ENCODE measurements at places on chromosomes 11 and 22.

GRCh38 chr11:36126678-36127077 lies 162.5 kb downstream of the COMMD9 start:
- no peak for DNase-seq

DNA sequence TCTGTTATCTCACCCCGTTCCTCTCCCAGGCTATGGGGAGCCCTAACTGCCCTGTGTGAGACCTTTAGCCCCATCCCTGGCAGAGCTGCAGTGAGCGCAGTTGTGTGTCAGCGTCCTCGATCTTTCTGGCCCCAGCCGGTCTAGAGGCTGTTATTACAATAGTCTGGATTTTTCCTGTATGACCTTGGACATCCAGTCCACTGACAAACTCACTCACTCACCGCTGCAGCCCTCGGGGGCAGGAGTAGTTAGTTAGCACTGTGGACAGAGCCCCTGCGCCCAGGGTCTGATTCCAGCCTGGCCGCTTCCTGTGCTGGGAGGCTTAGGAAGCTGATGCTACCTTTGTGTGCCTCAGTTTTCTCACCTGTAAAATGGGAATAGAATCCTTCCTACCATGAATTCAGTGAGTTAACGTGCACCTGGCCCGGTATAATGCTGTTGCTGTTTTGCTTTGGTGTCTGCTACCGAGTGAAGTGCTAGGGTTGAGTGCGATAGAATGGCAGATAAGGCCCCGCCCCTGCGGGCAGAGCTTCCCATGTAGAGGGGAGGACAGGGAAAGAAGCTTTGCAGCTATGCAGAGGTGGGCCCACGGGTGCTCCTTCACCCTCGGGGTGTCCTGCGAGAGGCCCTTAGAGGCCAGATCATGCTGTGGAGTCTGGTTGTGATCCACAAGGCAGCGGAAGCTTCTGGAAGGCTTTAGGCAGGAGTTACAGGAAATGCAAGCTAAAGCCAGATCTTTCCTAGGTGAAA lies 3.0 kb downstream of the LRP5 start:
- DNase-seq, result no peak

DNA sequence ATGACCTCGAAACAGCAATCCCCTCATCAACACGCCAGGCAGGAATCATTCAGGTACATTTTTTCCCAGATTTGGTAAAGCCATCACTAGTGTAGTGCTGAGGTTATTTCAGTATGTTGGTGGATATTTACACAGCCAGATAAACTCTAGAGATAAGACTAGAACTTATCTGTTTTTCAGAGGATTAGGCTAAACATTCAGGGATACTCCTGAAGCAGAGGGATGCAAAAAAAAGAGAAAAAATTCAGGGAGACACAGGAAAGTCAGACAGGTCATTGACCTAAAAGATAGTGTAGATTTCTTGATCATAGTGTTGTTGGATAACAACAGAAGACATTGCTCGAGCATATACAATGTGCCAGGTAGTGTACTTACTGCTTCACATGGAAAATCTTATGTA lies 93.2 kb downstream of the ATM start:
- DNase-seq, result no peak

GRCh38 chr11:130738611-130739010 lies 177.7 kb downstream of the SNX19 start:
- no peak for DNase-seq

DNA sequence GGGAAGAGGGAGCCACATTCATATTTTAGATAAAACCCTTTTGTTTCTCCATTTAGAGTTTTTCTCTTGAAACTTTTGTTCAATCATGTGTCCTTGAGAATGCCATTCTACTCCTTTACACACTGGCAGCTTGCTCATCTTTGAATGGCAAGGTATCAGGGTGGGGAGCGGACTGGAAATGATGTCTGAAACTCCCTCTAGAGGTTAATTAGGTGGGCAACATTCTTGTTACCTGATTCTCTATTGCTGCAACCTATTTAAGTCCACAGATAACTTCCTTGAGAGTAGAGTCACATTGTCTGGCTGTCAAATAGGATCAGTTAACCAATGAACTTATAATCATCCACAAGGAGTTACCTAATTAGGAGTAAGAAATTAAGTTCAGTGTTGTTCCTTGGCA lies 533.6 kb upstream of the API5 start:
- no peak for DNase-seq

GRCh38 chr22:37623075-37624016 lies 14.7 kb downstream of the GGA1 start:
- DNase-seq, result peak; percentile 78

GRCh38 chr11:35933320-35933871 lies 10.5 kb upstream of the LDLRAD3 start:
- no peak for DNase-seq

DNA sequence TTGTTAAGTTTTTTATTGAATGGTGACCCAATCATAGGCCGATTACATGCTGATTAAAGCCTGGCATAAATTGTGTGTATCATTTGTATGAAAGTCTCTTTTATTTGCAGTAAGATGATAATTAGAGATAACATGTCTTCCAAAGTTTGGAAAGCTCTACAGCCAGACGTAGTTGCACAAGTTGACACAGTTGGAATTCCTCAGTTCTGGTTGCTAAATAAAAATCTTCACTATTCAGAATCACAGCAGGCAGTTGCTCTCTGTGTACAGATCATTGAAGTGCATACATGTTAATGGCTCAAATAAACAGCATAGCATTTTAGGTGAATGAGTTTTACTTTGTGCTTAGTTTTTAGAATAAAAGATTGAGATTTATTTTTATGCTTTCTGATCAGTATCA lies 69.5 kb downstream of the ARHGAP42 start:
- DNase-seq, result no peak

DNA sequence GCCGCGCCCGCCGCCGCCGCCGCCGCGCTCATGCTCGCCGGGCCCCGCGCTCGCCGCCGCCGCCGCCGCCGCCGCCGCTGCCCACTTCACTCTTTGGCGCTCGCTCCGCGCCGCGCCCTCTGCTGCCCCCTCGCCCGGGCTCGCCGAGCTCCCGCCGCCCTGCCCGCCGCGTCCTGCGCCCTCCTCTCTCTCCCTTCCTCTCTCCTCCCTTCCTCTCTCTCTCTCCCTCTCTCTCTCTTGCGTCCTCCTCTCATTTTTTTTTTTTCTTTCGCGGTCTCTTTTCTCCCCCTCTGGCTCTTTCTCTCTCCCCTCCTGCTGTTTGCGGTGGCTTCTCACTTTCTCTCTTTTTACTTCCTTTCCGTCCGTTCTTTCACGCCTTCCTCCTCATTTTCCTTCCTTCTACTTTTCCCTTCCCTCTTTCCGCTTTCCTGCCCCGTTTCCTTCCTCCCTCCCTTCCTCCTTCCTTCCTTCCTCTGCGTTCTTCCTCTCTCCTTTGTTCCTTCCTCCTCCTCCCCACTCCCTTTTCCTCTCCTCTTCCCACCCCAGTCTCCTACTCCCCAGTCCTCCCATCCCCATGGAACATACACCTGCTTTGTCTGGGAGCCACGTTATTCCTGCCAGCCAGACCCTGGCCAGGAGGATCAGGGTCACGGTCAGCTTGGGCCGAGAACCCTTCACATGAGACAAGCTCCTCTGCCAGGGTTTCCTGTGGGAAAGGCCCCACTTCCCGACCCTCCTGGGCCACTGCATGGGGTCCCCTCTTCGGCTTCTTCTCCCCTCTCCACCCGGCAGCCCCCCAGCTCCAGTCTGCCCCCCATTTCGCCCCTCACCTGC lies 19.3 kb upstream of the SHISAL1 start:
- no peak for DNase-seq

- DNase-seq, result no peak
Observed at GRCh38 chr11:68816917-68817419, 24.7 kb downstream of the CPT1A start.

- peak; percentile 12 for DNase-seq
Observed at GRCh38 chr11:118156531-118157185, 4.0 kb upstream of the SCN4B start.

GRCh38 chr11:72629266-72629665 lies 45.0 kb downstream of the PDE2A start:
- DNase-seq, result no peak

Data from activated CD4-positive, alpha-beta T cell treated with anti-CD3 and anti-CD28 coated beads, Interleukin-2, amount 50 U/mL, for 1 hour (primary cell).